Activated CD8-positive, alpha-beta memory T cell treated with anti-CD3 and anti-CD28 coated beads for 1 hour (primary cell): ENCODE measurements at places on chromosomes 1 and 21.

- DNase-seq, result no peak
Measured at GRCh38 chr21:45210461-45210983, 77.2 kb downstream of the POFUT2 start.

GRCh38 chr21:29384683-29385359 is 86.1 kb downstream of the BACH1 start:
- no peak for DNase-seq

- no peak for DNase-seq
Measured at GRCh38 chr1:209761011-209761635, 5.3 kb downstream of the TRAF3IP3 start.

DNA sequence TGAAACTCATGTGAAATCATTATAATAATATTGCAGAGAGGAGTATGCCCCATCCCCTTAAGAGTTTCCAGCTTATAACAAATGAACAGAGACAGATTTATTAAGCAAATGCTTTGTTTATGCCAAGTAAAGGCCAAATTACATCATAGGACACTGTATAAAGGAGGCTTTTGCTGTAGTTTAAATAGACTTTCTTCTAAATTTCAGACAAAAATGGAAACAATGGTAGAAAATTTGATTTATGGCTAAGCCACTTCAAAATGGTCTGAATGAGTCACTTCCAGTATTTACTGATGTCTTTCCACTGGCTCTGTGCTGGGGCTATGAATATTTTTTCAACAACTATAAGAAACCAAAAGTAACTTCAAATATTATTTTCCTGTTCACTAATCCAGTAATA is 81.1 kb upstream of the ST6GALNAC5 start:
- no peak for DNase-seq

- no peak for DNase-seq
Measured at GRCh38 chr1:24321126-24321525, 2.0 kb downstream of the GRHL3 start.

- DNase-seq, result no peak
Measured at GRCh38 chr1:30988045-30988444, 77.5 kb downstream of the PUM1 start.

GRCh38 chr1:198040880-198041279 is 115.9 kb upstream of the NEK7 start:
- DNase-seq, result no peak

- DNase-seq, result no peak
Measured at GRCh38 chr1:2393471-2393877, 1.8 kb downstream of the RER1 start.

- DNase-seq, result no peak
Measured at GRCh38 chr1:211697356-211697755, 21.9 kb upstream of the NEK2 start.

GRCh38 chr1:172662464-172663109 is 3.7 kb downstream of the FASLG start:
- DNase-seq, result peak; percentile 76

- no peak for DNase-seq
Measured at GRCh38 chr1:10530756-10531495, 56.2 kb downstream of the PEX14 start.

DNA sequence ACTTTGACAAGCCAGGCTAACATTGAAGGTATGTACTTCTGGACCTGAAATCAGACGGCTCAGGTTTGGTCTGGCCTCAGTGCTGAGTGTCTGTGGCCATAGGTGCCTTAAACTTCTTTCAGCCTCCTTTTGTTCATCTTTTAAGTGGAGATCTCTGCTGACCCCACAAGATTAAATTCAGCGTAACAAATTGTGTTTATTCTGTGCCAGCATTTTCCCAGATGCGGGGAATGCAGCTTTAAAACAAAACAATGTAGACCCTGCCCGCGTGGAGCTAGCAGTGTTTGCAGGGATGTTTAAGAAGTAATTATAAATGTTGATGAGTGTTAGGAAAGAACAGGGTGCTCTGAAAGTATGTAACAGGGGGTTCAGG is 923 bp downstream of the CAP1 start:
- no peak for DNase-seq

DNA sequence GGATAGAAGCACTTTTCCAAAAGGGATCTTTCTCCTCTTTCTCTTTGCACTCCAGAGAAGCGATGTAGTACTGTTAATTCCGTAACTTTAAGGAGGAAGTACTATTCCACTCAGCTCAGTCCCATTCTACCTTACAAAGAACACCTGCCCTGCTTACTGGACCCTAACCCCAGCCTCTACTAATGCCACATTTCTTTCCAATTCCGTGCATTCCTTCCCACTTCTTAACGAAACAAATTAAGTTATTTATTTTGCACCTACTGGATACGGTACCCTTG is 511 bp downstream of the NDC1 start:
- no peak for DNase-seq

- DNase-seq, result no peak
Measured at GRCh38 chr1:119602169-119602568, 45.9 kb downstream of the ZNF697 start.

DNA sequence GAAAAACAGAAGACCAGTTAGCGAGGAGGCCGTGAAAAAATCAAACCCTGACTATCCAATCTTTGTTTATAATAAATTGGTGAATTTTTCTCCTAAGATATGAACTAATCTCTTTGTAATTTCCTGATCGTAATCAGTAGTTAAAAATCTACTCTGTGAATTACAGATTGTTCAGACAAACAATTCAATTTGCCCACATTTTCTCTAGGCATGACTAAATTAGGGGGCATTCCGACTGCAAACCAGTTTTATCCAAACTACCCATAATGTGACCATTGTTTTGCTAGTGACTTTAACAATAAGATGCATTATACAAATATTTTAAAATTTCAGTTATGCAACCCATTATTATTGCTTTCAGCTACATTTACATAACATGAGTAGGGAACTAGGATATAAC is 546.9 kb upstream of the ADAMTS5 start:
- no peak for DNase-seq

DNA sequence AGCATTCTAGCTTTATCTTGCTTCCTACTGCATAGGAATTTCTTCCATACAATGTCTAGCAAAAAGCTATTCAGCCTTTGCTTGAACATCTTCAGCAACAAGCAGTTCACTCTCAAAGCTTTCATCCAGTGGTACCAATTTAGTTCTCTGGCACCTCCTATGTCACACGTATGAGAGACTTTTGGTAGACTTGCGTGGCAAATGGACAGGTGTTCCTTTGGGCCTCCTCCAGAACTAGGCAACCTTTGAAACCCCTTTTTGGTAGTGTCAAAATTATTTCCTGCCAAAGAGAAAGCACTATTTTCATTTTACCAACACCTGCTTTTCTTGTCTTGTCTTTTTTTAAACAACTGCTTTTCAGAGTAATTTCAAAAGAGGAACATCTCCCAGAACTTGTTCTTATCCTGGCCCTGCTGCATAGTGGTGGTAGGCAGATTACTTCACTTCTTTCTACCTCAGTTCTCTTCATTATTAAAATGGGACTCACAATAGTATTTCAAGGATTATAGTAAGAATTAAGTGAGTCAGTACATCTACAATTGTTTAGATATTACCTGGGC is 122.4 kb downstream of the MAST2 start:
- no peak for DNase-seq

- no peak for DNase-seq
Measured at GRCh38 chr1:70809069-70809468, 238.5 kb downstream of the PTGER3 start.

GRCh38 chr1:77990629-77991204 is 11.8 kb upstream of the FUBP1 start:
- DNase-seq, result no peak

DNA sequence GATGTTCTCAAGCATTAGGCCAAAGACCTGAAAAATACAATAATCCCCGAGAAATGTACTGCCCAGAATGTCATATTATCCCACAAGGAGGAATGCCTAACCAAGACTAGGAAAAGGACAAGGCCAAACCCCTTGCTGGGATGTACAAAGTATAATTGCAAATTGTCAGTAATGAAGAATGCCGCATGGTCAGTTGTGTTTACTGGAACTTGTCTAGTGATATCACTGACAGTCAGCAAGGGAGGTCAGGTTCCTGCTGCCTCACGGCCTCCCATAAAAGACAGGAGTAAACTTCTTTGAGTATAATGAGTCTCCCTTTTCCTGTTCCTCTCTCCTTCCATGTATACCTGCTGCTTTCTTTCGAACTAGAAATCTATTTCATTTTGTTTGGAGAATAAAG is 222.8 kb downstream of the RHOU start:
- DNase-seq, result no peak
